MM.1S (cell line): ENCODE measurements at places on chromosomes 12 and 14.

- no peak for DNase-seq
Observed at GRCh38 chr12:95336387-95337067, 118.9 kb downstream of the VEZT start.

DNA sequence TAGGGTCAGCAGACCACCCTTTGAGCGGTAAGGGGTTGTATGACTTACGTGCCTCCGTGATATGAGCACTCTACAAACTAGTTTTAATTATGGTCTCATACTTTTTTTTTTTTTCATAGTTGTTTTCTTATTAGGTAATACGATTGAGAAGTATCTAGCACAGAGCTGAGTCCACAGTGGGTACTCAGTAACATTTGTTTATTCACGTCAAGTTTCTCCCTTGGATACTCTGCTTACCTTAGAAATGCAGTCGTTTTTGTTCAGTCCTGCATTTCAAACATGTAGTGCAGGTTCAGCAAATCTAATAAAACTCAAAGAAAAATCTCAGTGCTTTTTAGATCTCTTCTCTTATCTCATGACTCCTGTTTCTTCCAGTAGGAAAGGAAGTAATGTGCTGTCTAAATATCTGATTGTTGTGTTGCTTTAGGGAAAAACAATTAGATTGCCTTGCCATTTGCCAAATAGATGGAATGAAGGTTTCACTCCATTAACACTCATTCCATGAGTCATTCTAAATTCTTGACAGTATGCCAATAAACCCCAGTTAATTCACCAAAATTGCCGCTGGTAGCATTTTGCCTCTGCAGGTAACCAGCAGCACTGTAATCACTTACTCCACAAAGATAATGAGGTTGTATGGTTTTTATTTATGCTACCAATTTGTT is 118.9 kb downstream of the PTCSC3 start:
- DNase-seq, result no peak

DNA sequence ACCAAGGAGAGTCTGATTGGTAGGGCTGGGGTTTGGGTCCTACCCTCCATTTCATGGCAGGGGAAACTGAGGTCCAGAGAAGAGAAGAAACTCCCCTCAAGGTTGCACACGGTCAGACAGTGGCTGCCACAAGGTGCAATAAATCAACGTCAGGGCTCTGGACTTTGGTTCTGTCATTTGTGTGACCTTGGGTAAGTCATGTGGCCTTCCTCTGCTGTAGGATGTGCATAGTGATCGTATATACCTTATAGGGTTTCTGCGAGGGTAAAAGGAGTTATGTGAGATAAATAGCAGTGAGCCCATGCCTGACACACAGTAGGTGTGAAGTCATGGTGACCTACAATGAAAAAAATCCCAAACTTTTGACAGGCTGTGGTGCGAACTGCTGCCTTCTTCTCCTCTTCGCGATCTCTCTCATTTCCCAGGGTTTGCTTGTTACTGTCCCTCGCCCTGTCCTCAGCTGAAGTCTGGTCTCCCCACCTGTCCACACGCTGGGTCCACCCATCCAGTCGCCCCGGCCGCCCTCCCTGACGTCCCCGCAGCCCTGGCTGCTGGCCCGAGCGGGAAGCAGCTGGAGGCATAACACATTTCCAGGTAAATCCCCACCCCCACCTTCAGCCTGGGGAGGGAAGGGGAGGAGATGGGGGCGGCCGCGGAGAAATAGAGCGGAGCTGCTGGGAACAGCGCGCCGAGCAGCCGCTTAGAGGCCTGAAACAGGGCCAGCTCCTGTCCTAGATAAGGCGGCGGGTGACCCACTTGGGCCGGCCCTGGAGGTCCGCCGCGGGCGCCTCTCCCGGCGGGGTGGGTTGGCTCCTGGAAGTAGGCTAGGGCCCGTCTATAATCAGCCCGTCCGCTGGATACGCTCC is 1.8 kb upstream of the FAM222A start:
- DNase-seq, result no peak

- DNase-seq, result no peak
Observed at GRCh38 chr14:91501951-91502930, 7.9 kb downstream of the PPP4R3A start.

- no peak for DNase-seq
Observed at GRCh38 chr12:128388461-128389000, 121.6 kb downstream of the TMEM132C start.

GRCh38 chr12:76820888-76821482 is 57.1 kb downstream of the ZDHHC17 start:
- no peak for DNase-seq

- DNase-seq, result no peak
Observed at GRCh38 chr14:100275214-100275613, 31.0 kb downstream of the SLC25A29 start.

DNA sequence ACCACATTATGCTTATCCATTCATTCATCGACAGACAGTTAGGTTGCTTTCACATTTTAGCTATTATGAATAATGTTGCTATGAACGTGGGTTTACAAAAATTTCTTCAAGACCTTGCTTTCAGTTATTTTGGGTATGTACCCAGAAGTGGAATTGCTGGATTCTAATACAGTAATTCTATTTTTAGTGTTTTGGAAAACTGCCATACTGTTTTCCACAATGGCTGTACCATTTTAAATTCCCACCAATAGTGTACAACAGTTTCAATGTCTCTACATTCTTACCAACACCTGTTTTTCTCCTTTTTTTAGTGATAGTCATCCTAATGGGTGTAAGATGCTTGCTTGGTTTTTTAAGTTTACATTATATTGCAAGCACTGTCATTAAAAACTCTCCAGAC is 147.5 kb downstream of the ZFP36L1 start:
- no peak for DNase-seq

DNA sequence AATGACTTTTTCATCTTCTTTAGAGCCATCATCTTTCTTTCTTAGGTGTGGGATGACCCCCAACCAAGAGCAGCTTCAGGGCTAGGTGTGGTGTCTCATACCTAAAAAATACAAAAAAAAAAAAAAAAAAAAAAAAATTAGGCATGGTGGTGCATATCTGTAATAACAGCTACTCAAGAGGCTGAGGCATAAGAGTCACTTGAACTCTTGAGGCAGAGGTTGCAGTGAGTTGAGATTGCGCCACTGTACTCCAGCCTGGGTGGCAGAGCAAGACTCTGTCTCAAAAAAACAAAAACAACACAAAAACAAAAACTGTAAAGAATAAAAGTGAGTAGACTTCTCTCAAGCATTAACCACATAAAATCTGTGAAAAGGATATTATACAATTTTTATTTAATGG is 8.0 kb upstream of the ATF7IP start:
- no peak for DNase-seq

DNA sequence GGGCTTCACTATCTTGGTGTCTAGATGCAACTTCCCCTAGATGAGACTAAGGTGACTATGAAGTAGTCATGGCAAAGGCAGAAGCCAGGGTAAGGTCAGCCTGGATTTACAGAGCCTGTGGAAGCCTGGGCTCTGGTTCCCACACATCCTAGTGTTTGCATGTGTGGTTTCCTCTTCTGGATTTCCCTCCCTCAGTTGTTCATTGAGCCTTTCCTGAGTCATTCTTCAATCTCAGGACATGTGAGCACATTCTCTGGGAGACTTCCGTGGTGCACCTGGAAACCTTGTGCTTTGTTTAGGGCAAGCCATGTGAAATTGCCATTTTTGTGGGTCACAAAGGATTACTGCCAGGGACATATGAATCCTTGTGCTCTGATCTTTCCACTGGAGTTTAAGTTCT is 236.6 kb downstream of the C12orf75 start:
- DNase-seq, result no peak

DNA sequence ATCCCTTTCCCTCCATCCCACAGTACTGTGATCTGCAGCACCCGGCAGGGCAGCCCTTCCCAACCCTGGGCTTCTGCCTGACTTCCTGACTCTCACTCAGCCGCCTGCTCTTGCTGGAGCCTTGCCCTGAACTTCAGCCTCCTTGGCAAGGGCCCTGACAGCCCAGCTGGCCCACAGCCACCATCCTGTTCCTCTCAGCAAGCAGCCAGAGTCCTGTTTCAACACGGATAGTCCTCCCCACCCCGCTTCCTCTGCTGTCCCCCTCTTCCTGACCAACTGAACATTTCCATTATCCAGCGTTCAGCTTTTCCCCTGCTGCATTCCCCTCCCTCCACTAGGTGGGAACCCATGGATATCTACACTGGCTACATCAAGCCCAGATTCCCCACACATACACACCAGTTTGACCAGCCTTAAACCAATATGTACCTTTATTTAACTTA is 74.0 kb upstream of the MDM1 start:
- DNase-seq, result no peak

DNA sequence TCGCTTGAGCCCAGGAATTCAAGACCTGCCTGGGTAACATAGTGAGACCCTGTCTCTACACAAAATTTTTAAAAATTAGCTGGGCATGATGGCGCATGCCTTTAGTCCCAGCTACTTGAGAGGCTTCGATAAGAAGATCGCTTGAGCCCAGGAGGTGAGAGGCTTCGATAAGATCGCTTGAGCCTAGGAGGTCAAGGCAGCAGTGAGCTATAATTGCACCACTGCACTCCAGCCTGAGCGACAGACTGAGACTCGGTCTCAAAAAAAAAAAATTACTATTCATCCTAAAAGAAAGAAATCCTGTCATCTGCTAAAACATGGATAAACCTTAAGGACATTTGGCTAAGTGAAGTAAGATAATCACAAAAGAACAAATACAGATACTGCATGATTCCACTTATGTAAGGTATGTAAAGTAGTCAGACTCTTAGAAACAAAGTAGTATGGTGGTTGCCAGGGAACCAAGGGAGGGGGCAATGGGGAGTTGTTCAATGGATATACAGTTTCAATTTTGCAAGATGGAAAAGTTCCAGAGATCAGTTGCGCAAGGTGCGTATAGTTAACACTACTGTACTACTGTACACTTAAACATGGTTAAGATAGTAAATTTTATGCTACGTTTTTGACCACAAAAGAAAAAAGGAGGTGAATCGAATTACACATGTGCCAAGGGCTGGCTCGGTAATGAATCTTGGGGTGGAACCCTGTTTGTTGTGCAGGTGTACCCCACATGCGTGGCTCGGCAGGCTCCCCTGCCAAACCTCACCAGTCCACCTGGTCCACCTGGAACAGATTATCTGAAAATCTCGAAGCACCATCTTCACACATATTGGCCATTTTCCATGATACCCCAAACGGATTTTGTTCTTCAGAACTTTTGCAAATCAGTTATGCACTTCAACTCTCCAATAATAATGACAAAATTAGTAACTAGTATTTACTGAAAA is 18.3 kb upstream of the ATP2A2 start:
- no peak for DNase-seq

DNA sequence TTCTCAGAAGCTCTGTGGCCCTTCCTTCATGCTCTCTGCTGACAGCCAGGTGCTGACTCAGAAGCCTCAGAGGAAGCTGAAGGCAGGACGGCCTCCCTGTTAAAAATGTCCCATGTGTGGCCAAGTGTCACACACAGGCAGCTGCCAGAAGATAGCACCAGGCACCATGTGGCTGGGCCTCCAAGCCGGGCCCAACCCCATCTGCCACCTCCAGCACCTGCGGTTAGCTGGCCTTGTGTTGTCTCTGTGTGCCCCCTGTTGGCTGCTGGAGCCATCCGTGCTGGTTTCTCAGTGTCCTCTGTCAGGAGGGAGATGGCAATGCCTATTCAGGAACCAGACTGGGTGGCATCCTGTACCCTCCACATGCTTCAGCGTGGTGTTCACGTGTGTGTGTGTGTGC is 63.2 kb downstream of the TSPAN11 start:
- peak; percentile 94 for DNase-seq

DNA sequence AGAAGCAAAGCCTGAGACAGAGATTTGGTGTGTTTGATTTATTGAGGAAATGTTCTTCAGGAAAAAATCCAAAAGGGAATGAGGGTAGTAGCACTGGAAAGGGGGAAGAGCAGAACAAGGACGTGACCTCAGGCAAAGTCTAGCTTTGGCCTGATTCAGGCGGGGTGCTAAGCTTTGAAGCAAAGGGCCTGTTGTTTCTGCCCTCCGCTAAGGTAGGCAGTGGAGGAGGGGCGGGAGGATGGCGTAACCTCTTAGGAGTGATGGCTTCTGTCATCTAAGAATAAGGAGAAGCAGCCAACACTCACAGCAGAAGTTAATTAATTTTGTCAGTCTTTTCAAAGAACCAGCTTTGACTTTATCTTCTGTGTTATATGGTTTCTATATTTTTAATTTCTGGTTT is 20.4 kb downstream of the ABHD12B start:
- no peak for DNase-seq

DNA sequence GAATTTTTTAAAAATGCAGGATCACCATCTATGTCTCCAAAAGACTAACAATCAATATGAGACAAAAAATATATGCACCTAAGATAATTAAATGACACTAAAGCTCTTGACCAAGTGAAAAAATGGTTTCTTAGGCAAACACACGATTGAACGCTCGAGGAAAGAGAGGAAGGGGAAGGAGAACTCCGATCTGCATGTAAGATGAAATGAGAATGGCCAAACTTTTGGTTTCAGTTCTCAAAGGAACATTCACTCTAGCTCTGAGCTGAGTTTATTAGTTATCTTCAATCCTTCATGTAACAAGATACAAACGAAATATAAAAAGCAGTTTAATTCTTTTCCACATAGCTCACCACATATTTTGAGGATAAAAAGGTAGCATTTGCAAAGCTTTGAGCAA is 2.8 kb downstream of the DYRK4 start:
- DNase-seq, result peak; percentile 32

GRCh38 chr14:104282332-104283196 is 144.2 kb downstream of the KIF26A start:
- DNase-seq, result no peak

- no peak for DNase-seq
Observed at GRCh38 chr14:68679746-68680467, 113.0 kb downstream of the ZFP36L1 start.

DNA sequence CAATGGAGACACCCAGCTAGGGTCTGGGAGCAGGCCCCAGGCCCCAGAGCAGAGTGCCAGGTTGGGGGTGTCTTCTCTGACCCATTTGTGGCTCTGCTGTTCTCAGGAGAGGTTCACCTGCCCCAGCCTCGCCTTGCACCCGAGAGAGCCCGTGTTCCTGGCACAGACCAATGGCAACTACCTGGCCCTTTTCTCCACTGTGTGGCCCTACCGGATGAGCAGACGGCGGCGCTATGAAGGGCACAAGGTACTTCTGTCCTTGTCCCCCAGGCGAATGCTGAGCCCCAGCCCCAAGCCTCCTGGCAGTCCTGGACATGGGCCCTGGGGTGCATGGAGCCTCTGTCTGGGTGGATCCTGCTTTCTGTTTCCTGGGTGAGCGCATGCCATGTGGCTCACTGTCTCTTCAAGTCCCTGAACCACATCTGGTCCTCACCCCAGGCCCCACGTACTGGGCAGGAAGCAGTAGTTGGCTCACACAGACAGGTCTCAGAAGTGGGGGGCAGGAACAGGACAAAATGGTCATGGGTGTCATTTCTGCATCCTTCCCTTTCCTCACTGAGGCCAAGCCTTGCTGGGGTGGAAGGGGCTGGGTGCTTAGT is 58.2 kb downstream of the BEGAIN start:
- DNase-seq, result no peak

- no peak for DNase-seq
Observed at GRCh38 chr14:21985081-21985480, 311.5 kb upstream of the OR4E1 start.
